Right ventricle myocardium superior (tissue), 1 donor: ENCODE measurements at places on chromosomes 3 and 15. TPM values are rescaled to one million over a fixed set of nuclear protein-coding genes. Genes with fewer than 3 reads are reported as not detected.
A peak's percentile ranks its signal among the peaks of the same experiment; 100 is the strongest.

DNA sequence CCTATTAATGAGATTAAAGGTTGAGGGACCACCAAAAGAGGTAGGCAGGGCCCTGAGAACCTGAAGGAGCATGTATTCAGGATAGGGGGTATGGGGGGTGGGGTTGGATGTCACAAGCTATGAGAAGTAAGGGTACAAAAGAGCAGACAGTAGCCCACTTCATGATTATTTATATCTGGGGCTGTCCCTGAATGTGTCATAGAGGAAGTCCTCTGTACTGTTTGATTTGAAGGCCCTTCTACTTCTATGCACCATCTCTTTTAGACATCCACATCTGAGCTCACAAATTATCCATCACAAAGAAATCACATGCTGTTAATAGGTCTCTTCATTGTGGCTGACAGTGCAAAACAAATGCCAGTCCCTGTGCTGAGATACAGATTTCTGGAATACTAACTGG, 68.6 kb downstream of the FHIT start:
- DNase-seq: no peak

- no peak for DNase-seq
Observed at GRCh38 chr3:145760036-145760435, 400.9 kb downstream of the PLOD2 start.

DNA sequence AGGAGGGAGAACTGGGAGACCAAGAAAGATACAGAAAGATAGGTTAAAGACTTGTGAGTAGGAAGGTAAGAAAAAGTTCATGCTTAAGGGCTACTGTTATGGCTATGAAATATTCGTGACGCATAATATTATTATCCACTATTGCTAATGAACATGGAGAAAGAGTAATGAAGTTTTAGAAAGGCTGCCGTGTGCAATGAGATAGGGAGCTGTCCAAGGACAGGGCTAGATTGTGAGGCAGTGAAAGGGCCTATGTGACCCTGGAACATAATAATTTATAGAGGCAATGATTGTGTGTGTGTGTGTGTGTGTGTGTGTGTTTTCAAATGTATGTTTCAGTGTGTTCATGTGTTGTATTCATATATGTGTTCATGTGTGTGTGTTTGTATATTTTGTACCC, 27.7 kb downstream of the MBNL1 start:
- no peak for DNase-seq

DNA sequence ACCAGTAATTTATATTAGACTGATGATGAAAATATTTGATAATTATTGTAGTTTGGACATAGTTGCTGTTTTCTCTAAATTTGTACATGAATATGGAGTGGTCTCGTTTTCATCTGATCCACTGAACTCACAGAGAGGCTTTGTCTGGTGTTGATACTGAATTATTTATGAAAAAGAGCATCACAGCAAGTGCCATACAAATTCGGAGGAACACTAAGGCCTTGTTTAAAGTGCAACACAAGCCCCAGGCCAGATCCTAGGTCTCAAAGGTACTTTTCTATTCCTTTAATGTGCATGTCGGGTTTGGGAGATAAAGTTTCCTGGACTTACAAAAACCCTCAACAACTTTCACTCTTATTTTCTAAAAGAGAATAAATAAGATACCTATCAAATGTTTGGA, 796.8 kb upstream of the EPHA6 start:
- no peak for DNase-seq

DNA sequence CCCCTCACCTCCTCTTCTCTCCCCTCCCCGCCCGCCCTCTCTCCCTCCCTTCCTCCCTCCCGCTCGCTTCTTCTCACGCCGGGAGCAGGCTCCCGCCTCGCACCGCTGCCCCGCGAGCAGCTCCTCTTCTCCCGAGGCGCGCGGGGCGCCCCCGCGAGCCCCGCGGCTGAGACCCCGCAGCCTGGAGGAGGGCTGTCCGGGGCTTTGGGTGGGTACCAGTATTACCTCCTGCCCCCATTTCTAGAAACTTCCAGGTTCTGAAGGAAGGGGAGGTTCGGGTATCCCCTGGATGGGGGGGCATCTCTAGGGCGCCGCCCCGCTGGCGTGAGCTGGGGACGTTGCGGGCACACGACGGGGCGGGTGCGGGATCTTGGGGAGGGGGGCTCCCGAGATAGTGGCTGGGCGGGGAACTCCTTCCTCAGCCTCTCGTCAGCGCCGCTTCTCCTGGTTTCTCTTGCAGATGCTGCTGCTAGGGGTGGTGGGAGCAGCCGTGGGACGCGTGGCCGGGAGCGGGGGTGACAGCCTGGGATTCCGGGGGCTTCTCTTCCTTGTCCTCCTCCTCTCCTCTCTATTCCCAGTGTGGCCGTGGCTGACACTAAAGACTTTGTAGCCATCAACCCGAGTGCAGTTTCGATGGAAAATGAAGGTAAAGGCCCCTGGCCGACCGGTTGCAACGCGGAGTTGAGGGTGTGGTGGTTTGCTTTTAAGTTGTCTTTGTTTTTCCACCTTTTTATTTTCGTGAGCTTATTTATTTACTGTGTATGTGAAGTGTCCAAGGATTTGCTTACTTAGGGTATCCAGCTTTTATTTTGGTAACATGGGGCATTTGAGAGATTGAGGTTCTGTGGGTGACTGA, 474 bp downstream of the ATP2C1 start:
- DNase-seq: peak; percentile 57

GRCh38 chr3:58661836-58662420, 4.6 kb downstream of the FAM3D start:
- no peak for DNase-seq

DNA sequence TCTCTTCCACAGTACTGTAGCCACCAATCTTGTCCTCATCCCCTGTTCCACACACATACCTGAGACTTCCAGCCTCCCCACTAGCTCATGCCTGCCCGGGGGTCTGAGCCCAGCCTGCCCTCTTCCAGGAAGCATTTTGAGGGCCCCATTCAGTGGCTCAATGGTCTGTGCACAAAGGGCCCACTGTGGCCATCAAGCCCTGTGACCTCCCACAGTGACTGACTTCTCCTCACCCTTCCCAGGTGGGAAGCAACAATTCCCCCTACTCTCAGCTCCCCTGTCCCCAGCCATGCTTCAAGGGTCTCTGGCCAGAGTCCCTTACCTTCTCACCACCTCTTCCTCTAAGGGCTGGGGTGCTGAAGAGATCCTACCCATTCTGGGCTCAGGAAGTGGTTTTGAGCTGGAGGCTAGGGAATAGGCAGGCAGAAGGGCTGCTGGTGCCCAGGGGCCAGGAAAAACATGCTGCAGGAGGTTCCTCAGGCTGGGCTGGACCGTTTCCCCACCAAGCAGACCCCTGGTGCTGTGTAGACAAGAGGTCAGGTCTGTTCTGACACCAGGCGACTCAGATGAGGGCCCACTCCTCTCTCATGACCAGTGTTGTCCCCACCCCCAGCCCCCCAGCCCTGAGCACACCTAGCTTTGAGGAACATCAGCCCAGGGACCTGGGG, 3.0 kb upstream of the KLF15 start:
- DNase-seq: peak; percentile 29

DNA sequence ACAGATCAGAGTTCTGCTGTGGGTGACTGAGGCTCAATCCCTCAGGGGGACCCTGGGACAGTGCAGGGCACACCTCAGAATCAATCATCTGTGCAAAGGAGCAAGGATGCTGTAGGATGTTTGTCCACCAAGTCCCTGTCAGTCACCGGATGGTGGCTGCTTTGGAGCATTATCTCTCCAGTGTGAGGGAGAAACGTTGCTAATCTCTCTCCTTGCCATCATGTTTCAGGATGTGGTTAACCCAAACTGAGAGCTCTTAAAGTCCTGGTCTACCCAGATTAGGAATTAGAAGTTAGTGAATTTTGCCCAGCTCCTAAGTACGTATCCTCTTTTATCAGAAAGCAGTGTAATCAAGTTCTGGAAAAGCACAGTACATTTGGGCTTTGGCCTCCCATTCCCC, 26.2 kb upstream of the LRRC3B start:
- no peak for DNase-seq

- DNase-seq: no peak
Observed at GRCh38 chr3:156610154-156610553, 55.2 kb upstream of the SSR3 start.

DNA sequence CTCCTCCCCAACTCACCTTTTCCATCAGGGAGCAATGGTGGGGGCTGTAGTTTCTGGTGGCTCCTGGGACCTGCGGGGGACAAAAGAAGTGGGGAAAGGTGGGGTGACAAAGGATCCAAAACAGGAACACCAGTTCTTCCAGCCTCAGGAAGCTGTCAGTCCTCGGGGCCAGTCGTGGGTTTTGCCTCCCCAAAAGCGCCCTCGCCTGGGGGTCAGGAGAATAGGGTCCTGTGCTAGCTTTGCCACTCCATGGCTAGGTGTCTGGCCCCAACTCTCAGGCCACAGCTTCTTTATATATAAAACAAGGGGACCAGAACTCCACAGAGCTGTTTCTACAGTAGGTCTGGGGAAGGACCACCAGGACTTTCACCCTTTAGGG, 4.0 kb downstream of the CCDC9B start:
- DNase-seq: no peak

GRCh38 chr3:195537995-195538394, 5.1 kb downstream of the PPP1R2 start:
- DNase-seq: no peak

- no peak for DNase-seq
Observed at GRCh38 chr3:105170423-105170822, 196.3 kb upstream of the ALCAM start.

- DNase-seq: no peak
Observed at GRCh38 chr3:68436619-68437401, 495.5 kb downstream of the TAFA4 start.

DNA sequence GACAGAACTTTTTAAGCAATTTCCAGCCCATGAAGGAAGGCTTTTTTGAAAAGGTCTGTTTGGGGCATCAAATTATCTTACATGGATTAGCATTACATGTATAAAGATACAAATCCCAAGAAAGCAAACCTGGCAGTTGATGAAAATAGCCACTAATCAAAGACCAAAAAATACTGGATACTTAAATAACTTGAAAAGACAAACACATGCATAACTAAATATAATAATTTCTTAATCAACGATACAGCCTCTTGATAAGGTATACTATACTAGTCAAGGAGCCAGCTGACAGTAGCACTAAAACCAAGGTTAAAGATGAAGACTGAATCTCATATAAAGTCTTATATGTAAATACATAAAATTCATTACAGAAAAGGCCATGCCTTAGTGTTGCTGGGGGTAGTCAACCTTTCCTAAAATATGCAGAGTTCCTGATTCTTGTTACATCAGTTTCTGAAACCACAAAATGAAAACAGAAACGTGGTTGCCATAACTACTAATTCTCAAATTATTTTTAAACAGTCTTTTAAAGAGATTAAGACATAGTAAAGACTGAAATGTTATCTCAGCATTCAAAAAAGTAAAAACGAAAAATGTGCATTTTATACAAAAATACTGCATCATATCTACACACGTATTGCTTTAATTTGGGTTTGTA, 2.0 kb downstream of the ANKRD28 start:
- DNase-seq: no peak

DNA sequence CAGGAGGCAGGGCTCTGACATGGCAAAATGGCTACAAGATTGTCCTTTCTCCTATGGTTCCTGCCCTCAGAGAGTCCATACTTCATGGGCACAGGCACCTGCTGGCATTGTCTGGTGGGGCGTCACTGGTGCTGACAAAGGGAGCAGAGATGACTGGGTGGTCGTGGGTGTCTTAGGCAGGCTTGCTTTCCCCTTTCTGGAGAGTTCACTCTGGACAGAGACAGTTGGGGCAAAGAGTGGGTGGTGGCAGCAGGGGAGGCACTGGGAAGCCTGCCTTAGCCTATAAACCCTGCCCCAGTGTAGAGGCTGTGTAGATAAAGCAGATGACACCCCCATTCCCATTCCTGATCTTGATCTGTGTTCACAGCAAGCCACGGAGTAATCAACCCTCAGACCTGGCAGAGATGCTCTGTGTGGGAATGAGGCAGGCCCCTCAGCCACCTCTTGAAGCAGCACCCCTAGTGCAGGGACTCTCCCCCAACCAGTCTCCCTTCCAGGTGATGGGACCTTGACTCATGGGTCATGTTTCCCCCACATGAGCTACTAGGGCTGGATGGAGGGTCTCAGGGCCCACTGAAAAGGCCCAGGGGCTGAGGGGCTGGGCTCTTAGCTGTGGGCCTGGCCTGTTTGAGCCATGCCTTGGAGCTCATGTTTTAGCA, 20.7 kb upstream of the DOCK3 start:
- no peak for DNase-seq

GRCh38 chr15:77974098-77974414, 103.5 kb downstream of the TBC1D2B start:
- DNase-seq: peak; percentile 82

DNA sequence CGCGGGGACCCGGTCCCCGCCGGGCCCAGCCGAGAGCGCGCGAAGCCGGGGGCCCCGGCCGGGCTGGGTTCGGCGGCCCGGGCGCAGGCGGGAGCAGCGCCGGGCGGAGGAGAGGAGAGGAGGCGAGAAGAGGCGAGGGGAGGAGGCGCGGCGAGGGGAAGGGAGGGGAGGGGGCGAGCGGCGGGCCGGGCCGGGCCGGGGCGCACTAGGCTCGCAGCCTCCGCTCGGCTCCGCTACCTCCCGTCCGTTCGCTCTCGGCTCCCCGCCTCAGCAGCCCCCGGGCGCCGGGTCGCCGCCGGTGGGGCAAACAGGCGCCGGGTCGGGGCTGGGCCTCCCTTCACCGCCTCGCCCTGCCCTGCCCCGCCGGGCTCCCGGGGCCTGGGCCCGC, 351 bp downstream of the INSYN1 start:
- DNase-seq: no peak

- no peak for DNase-seq
Observed at GRCh38 chr3:23797491-23797890, 8.3 kb upstream of the UBE2E1 start.

SLC7A14 gene
- not detected for total RNA-seq

CSTA gene
- 0.73 TPM for total RNA-seq

SPINK8 gene
- not detected for total RNA-seq

SLC28A1 gene
- 0.46 TPM for total RNA-seq

FBXW12 gene
- not detected for total RNA-seq

ABHD2 gene
- 59.4 TPM for total RNA-seq

FBN1 gene
- 39.4 TPM for total RNA-seq

NBEAL2 gene
- total RNA-seq: 11.7 TPM

CFAP44 gene
- 3.2 TPM for total RNA-seq
